Muscle of leg (tissue), 16 donors: ENCODE measurements at places on chromosomes 3 and 15. TPM values are rescaled to one million over a fixed set of nuclear protein-coding genes. Genes with fewer than 3 reads are reported as not detected.

The SLC9C1 gene
- polyA plus RNA-seq, result 0.10 TPM

The FAM219B gene
- polyA plus RNA-seq, result 51.1 TPM

The RPP25 gene
- 1.5 TPM for polyA plus RNA-seq

The C15orf62 gene
- polyA plus RNA-seq, result 0.96 TPM

The SCG5 gene
- 12.1 TPM for polyA plus RNA-seq

The ASTE1 gene
- polyA plus RNA-seq, result 7.4 TPM

The BDH1 gene
- 4.5 TPM for polyA plus RNA-seq

The PAQR5 gene
- 0.33 TPM for polyA plus RNA-seq

The EPHB3 gene
- 47.4 TPM for polyA plus RNA-seq

The SLC22A13 gene
- polyA plus RNA-seq, result not detected

DNA sequence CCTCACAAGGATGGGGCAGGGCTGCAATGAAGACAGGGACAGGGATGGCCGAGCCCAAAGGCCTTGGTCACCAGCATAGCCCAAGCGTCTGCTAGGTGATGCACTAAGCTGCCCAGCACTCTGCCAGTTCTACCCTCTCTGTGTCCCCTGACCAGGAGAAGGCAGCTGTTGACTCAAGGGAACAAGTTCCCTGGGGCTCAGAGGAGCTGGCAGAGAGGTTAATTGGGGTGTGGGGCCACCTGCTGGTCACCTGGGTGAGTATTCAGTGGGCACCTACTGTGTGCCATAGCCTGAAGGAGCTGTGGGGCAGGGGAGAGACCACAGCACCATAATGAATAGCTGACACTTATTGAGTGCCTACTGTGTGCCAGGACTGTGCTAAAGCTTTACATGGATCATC is 22.0 kb upstream of the DOCK3 start:
- no peak for DNase-seq

DNA sequence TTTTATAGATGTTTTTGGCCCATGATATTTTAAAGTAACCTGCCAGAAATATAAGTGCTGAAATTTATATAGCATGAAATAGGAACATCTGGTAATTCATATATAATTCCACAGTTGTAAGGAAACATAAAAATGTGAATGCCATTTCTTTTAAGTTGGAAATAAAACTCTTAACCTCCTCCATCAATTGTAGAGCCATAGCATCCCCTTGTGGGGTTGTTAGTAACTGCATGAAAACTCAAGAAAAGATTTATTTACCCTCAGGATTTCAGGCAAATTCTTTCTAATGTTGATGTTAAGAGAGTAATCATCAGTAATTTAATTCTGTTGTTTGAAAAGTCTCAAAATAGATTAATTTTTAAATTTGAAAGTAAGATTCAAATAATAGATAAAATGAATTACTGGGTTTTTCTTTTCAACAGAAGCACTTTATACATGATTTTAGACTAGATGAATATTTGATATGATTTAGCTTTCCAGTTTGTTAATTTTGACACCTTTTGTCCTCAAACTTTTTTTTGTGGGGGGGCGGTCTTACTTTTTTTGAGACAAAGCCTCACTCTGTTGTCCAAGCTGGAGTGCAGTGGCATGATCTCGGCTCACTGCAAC is 74.7 kb downstream of the RASA2 start:
- peak; percentile 81 for DNase-seq

- DNase-seq, result no peak
These were observed 181.9 kb upstream of the TTC14 start for GRCh38 chr3:180420016-180420415.

- DNase-seq, result no peak
These were observed 963.7 kb downstream of the PLOD2 start for GRCh38 chr3:145197051-145197820.

DNA sequence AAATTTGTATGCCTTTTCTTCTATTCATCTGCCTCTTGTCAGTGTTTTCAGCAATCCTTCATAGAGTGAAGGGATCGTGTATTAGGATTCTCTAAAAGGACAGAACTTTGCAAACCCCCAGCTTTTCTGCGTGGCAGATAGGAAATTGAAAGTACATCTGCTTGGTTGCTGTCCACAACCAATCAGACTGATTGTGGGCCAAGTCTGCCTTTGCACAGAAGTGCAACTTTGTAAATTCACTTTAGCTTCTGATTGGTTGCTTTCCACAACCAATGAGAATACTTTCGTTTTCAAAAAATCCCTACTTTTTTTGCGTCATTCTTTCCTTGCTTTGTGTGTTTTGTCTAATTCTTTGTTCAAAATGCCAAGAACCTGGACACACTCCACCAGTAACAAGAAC is 847.4 kb downstream of the FHIT start:
- no peak for DNase-seq

GRCh38 chr15:99582508-99582960 is 16.8 kb downstream of the MEF2A start:
- no peak for DNase-seq

DNA sequence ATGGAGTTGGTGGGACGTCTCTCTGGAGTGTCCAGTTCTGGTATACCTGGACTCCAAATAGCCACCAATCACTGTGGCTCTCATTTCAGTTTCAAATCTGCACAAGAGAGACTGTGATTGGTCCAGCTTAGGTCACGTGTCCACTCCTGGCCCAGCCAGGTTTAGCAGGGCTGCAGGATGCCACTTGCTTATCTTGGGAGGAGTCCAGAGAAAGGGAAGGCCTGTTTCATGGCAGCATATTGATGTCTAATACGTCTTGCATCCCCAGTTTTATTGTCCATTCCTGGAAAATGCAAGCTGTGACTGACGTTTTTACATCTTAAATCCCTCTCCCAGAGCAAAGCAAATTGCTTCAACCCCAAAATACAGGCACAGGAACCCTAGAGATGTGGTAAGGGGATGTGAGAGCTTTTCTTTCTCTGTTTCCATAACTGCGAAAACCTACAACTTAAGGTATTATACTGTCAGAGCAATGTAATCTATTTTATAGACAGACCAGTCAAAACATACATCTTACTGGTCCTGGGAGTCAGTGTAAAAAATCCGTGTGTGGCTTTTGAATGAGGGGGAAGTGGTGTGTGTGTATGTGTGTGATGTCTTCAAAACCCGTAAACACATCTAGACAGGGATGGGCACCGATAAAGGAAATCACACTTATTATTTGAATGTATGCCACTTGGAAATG is 274.4 kb downstream of the TLE3 start:
- no peak for DNase-seq

DNA sequence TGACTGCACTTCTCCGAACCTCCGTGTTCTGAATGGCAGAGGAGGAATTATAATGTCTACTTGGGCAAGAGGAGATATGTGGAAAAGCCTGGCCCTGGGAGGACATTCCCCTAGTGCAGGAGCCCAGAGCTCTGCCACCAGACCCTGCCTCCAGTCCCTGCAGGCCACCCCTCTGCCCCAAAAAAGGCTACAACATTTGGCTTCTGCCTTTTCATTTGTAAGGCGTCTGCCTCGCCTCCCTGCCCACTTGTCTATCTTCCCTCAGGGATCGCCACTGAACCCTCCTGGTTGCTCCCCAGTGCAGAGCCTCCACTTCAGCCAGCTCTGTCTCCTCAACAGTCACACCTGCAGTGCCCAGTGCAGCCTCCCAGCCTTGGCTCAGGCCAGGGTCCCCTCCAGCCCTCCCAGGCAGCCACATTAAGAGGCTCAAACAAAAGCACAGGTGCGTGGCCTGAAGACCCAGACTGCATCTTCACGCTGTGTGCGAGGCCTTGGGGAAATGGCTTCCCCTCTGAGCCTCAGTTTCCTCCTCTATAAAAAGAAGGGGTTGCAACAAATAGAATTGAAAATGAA is 125.9 kb upstream of the SMAD3 start:
- DNase-seq, result no peak

- DNase-seq, result peak; percentile 80
These were observed 189.1 kb upstream of the ALCAM start for GRCh38 chr3:105177576-105177975.

- no peak for DNase-seq
These were observed 129.5 kb downstream of the TFDP2 start for GRCh38 chr3:142019794-142020320.

GRCh38 chr3:194876403-194877095 is 190.9 kb downstream of the FAM43A start:
- peak; percentile 63 for DNase-seq

DNA sequence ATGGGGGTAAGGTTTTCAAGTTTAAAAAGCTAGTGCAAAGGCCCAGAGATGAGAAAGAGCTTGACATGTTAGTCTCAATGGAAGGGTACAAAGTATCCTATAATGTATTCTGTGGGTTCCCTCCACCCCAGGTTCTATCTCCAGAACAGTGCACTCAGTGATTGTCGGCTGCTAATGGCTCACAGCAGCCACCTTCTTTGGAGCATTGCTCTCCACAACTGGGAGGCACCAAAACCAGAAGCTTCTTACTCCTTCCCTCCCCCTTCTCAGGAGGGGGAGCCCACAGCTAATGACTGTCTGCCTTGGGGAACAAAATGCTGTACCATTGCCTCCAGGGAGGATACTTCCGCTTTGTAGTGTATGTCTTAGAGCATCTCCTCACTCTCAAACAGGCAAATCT is 439.4 kb upstream of the RBMS3 start:
- no peak for DNase-seq

GRCh38 chr3:25527801-25528200 is 99.7 kb downstream of the RARB start:
- peak; percentile 60 for DNase-seq
